ENCODE measurements at places on chromosomes 2 and 18.

- no peak for DNase-seq
Measured at GRCh38 chr2:193276560-193276959, 1081.8 kb upstream of the TMEFF2 start.

GRCh38 chr2:1854729-1855547 is 110.6 kb upstream of the PXDN start:
- no peak for DNase-seq

DNA sequence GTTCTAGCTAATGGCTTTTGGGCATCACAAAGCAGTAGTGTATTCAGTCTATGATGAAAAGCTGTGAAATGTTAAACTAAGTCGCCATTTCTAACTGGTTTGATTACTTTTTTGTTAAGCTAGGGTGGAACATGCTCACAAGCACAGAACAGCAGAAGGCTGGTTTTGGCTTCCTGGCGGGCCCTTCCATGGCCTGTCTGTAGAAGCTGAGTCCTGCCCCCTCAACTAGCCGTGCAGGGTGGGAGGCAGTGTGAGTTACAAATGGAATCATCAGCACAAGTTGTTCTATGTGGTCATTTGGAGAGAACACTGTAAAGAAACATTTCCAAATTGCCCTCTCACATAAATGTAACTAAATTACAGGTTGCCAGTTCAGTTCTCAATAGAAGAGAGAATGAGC is 290.8 kb downstream of the ALPK2 start:
- DNase-seq: no peak

GRCh38 chr18:50749945-50750344 is 69.9 kb downstream of the MRO start:
- DNase-seq: no peak

DNA sequence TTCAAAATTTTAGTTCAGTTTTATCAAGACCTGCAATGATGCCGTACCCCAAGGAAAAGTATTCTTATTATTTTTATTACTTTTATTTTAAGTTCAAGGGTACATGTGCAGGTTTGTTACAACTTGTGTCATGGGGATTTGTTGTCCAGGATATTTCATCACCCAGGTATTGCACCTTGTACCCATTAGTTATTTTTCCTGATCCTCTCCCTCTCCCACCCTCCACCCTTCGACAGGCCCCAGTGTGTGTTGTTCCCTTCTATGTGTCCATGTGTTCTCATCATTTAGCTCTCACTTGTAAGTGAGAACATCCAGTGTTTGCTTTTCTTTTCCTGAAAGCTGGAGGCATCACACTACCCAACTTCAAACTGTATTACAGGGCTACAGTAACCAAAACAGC is 122.0 kb downstream of the CCDC102B start:
- DNase-seq: no peak

DNA sequence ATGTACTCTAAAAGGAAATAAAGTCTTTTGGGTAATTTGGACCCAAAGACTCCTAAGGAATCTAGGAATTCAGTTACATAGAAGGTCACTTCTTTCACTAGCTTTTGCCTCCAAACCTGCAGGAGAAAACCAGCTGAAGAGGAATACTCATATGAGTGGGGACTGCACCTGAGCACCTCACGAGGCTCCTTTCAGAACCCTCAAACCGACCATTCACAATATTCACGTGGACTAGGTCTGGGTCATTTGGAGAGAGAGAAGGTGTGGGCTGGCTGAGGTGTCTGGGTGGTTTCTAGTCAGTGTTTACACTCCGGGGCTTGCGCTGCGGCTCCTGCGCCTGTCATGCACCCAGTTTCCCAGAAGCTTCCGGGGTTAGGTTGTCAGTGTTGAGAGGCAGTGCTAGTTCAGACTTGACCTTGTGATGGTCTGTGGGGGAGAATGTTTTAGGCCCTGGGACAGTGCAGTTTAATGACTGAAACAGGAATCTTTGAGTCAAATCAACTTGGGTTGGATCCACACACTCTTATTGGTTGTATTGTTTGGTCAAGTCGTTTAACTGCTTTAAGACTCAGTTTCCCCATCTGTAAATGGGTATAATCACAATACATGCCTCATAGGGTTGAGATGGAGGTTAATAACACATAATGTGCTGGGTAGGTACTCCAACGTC is 78.4 kb downstream of the LIMS1 start:
- peak; percentile 18 for DNase-seq

GRCh38 chr18:75438891-75439290 is 11.4 kb upstream of the SMIM21 start:
- no peak for DNase-seq

GRCh38 chr2:42438685-42439084 is 55.1 kb downstream of the KCNG3 start:
- no peak for DNase-seq

GRCh38 chr2:47058003-47058931 is 96.8 kb downstream of the STPG4 start:
- no peak for DNase-seq

- DNase-seq: no peak
Measured at GRCh38 chr2:112728378-112729175, 7.8 kb downstream of the NT5DC4 start.

GRCh38 chr18:24443870-24444269 is 16.6 kb upstream of the HRH4 start:
- DNase-seq: no peak

- DNase-seq: no peak
Measured at GRCh38 chr2:20404950-20405349, 41.9 kb upstream of the RHOB start.

DNA sequence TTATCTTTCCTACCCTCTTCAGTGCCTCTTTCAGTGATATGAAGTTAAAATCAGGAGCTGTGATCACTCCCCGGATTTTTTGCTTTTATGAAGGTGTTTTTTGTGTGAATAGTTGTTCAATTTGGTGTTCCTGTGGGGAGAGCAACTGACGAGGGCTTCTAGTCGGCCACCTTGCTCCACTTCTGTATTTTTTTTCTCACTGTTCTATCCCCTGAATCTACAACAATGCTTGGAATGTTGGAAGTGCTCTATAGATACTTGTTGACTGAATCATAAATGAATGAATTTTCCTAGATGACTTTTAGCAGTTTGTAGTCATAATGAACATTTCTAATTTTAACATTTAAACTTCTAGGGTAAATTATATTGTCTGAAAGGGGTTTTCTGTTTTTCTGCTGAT is 247.3 kb downstream of the ZNF385B start:
- DNase-seq: no peak

DNA sequence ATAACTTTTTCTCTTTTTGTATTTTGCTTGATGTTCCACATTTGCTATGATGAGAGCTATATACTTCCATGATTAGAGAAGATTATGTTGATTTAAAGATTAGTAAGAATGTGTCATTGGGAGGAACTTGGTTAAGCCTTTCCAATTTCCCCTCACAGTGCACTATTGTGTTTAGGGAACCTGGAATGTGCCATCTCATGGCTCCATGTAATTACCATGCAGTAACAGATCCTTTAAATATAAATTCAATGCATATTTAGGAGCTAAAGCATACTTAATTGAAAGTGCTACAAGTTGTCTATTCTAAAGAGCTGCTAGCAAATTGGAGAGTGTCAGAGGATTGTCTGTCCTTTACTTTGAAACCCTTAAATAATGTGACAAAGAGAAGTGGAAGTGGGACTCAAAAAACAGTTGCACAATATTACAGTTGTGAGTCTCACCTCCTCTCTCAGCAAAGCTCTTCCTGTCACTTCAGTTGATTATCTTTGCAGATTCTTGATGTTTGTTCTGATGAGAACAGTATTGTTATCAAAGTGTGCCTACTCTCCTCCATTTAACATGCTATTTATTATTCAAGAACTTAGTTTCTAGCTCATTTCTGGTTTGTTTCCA is 1162.7 kb upstream of the ZEB2 start:
- no peak for DNase-seq

- no peak for DNase-seq
Measured at GRCh38 chr2:98308532-98308931, 37.7 kb upstream of the CNGA3 start.

DNA sequence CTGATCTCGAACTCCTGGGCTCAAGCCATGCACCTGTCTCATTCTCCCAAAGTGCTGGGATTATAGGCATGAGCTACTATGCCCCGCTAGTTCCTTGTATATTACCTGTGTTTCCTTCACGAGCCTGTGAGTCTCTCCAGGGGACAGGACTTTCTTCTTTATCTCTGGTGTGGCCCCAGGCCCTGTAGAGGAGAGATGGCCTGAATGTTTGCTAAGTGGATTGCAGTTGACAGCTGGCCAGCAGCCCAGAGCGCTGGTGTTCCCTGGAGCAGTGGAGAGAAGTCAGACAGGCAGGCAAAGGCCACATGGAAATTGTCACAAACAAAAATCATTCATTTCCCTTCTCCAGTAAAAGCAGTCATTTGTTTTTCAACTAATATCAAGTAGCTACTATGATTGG is 17.9 kb downstream of the LPIN1 start:
- no peak for DNase-seq

DNA sequence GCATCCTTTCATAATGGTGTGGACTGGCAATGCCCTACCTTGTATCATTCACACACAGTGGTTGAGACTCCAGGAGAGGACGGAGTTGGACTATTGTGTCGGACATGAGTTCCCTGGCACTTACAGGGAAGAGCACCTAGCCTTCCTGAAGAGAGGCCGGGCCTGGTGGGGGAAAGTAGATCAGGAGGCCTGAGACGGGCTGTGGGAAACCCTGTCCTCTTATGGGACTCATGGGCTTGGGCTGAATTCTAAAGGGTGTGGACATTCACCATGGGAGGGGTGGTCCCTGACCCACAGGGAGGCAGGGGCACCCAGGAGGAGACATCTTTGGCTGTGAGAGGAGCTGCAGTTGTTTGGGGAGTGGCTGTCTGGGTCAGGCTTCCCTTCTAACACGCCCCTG is 286.5 kb downstream of the PHLPP1 start:
- DNase-seq: no peak

- DNase-seq: no peak
Measured at GRCh38 chr2:134023854-134024253, 230.0 kb upstream of the MGAT5 start.

GRCh38 chr2:126664234-126664633 is 8.3 kb downstream of the GYPC start:
- no peak for DNase-seq

- no peak for DNase-seq
Measured at GRCh38 chr2:76450024-76450475, 739.3 kb upstream of the GCFC2 start.

- no peak for DNase-seq
Measured at GRCh38 chr18:79559436-79559835, 120.2 kb upstream of the CTDP1 start.

- DNase-seq: no peak
Measured at GRCh38 chr18:3472681-3473544, 22.9 kb downstream of the TGIF1 start.

- no peak for DNase-seq
Measured at GRCh38 chr2:152254486-152254885, 78.9 kb upstream of the STAM2 start.

DNA sequence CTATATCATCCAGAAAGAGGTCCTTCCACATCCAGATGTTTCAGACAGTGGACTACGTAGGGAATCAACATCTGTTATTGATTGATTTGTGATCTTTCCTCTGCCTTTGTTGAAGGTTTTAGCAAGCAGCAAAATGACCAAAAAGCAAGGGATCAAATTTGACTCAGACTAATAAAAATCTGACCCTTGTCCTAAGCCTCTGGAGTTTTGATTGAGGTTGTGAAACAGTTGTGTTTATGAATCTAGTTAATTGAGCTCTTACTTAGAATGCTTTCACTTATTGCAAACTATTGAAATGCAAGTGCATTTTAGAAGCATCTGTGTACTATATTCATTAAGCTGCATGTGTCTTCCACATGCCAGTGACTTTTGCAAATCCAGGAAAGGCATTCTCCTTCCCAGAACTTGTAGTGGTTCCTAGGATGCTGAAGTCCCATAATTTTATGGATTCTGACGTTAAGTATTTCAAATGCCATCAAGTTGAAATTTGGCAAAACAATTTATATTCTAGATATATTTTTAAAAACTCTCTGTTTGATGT is 116.0 kb downstream of the MTX2 start:
- no peak for DNase-seq

DNA sequence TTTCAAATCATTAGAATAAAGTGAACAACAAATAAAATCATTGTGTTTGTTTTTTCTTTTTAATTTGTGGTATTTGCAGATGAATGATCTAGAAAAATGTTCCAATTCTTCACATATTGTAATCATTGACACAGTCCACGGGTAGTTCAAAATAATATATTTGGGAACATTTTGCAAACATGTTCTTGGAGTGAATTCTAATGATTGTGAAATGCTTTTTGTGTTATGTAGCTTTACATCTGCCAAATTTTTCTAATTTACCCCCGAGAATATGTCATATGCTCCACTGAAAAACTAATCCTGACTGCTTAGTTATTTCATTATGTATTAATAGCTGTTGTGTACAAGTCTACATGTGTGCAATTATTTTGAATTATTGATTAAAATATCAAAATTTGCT is 1468.4 kb upstream of the NXPH2 start:
- DNase-seq: no peak

DNA sequence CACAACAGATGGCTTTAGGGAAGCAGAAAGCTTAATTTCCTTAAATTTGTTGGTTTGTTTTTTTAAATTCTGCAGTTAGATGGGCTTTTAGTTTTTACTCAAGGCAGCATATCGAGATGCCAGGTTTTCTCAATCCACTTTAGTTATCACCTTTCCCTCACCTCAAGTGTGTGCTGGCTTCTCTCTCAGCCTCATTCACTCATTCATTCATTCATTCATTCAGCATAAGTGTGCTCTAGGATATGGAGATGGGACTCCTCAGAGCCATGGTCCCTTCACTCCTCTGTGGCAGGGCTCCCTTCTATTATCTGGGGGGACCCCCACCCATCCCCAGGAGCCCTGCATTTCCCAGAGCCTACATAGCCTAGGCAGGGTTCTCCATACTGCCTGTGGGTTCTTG is 19.0 kb downstream of the VIL1 start:
- no peak for DNase-seq

GRCh38 chr2:20607446-20607845 is 43.5 kb downstream of the HS1BP3 start:
- no peak for DNase-seq

GRCh38 chr2:77713412-77713811 is 191.2 kb upstream of the LRRTM4 start:
- DNase-seq: no peak

DNA sequence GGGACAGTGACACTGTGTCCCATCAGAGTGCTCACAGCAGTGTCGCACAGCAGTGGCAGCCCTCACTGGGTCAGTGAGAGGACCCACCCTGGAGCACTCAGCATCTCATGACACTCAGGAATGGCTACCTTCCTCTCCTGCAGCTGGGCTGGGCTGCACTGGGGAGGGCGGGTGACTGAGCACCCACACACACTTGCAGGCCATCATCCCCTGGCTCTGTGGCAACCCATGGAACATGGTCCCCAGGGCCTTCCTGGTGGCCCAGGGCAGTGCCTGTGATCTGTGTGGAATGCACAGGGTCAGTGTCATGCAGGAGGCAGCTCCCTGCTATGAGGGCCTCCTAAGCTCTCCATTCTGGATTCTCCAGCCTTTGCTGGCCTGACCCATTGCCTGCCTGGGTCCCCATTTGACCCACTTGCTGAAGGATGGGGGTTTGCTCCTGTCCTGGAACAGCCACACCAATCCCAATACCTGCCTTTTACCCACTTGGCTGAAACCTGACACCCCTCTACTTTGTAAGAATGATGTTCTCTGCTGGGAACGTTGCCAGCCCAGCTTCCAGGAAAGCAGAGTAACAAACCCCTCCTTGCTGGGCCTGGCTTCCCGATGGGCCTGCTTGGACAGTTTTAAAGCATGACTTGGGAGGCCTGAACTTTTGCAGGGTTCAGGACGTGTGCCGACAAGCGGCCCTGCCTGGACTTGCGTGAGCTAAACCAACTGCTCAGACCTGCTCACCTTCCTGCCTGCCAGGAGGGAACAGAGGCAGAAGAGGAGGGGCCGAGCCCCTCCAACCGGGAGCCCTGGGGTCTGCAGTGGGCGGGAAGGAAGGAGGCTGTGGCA is 13.7 kb downstream of the HS6ST1 start:
- DNase-seq: no peak
